ENCODE measurements at places on chromosomes 2 and 18. TPM values are rescaled to one million over a fixed set of nuclear protein-coding genes. Genes with fewer than 3 reads are reported as not detected.

DNA sequence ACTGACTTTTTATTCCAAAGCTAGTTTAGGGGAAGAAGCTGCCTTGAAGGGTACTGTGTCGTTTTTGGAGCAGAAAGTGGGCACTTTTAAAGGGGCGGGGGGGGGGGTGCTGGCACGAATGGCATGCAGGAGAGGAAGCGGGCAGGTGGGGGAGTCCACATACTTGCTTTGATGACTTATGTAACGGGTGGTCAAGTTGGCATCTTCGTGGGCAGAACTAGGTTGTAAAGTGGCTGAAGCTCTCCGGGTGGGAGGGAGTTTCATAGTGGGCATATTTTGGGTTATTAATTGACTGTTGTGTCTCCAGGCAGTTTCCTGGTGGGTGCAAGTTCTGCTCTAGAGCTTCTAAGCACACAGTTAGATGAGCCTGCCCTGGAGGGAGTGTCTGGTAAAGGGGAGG lies 19.9 kb downstream of the PCARE start:
- no peak for DNase-seq

GRCh38 chr2:135494503-135494902 lies 36.5 kb downstream of the ZRANB3 start:
- DNase-seq: no peak

DNA sequence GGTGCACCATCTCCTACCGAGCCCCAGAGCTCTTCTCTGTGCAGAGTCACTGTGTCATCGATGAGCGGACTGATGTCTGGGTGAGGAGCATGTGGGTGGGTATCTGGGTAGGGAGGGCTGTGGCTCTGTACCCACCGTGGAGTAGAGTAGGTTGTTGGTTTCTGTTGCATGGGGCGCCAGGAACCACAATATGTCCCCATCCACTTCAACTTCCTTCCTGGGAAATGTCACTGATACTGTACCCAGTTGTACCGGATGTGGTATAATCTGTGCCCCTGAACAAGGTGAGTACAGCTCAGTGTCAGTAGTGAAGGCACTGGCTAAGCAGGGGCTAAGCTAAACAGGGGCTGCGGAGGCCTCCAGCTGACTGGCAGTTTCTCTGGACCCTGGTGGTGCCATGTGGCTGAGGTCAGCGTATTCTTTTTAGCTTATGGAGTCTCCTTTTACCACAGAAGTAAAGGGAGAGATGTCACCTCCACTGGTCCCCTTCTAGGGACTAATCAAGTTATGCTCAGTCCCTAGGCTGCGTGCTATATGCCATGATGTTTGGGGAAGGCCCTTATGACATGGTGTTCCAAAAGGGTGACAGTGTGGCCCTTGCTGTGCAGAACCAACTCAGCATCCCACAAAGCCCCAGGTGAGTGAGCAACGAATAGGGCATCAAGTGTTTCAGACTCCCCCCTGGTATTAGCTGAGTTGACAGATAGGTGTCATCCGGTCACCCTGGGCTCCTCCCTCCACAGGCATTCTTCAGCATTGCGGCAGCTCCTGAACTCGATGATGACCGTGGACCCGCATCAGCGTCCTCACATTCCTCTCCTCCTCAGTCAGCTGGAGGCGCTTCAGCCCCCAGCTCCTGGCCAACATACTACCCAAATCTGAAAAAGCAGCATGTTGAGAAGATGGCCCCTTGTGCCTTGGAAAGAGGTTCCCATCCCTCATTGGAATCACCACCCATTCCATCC lies 2.7 kb downstream of the STK16 start:
- peak; percentile 38 for DNase-seq

- DNase-seq: peak; percentile 37
These were observed 22.5 kb downstream of the AQP12A start for GRCh38 chr2:240713928-240714746.

GRCh38 chr2:43685357-43685756 lies 9.1 kb upstream of the C1GALT1C1L start:
- DNase-seq: no peak

DNA sequence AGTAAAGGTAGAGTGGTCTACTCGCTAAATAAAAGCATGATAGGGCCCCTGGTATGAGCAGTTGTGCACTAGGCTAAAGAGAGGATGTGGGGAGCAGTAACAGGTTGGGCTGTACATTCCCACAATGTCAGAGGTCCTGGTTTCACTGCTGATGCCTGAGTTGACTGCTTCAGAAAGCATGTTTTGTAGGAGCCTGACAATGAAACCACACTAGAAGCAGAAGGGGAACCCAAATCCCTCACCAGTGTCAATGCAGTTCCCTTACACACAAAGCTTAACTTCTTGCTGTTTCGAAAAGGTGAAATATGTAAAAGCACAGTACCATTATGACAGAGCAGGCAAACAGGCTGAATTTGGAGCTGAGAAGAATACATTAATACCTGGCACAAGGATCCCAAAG lies 291.7 kb upstream of the KYNU start:
- DNase-seq: no peak

DNA sequence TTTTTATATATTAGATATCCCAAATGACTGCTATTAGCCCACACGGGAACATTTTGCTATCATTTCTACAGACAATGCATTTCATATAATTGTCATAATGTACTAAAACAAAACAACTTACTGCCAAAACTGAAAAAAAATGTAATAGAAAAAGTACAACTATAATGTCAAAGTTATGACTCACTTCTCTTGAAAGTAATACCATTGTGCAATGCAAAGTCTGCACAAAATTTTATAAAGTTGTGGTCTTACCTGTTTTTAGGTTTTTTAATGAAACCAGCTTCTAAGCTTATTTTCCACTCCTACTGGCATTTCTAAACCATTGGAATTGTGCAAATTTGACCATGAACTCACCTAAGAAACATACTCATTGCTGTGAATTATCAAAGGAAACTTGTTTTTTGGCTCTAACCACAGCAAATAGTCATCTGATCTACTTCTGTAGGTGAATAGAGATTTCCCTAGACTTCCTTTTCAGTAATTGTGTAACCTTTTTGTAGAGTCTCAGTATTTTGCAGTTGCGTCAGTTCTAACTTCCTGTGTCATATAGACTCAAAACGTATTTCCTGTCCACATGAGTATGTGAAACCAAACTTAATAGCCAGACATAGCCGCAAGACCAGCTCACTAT lies 31.9 kb upstream of the TFPI start:
- DNase-seq: no peak

DNA sequence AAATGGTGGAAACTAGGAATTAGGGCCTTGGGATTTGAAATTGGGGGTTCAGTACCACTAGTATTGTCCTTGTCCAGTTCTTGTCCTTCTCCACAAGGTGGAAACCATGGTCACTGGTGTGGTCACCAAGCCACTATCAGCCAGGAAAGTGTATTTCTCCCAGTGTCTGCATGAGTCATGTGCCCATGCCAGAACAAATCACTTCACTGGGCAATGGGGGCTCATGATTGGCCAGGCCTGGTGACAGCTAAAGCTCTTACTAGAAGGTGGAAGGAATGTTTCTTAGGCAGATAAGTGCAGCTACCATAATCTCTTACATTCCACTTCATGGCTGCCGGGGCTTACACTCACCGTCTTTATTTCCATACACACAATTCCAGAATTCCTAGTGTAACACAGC lies 124.8 kb upstream of the TACR1 start:
- DNase-seq: no peak

DNA sequence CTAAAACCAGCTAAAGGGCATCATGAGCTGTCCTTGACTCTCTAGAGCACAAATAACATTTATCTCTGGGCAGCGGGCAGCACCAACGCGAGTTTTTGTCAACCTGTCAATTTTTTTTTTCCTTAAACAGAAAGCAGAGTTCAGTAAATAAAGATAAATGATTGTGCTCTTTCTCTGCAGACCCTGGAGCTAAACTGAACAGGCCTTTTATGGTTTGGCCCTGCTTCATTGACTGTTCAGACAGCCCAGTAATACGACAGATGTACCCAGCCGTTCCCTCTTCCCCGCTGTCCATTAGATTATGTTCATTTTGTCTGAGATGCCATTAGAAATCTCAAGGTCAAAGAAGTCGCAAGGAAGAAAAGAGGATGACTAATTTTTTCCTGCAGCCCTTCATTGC lies 280.5 kb upstream of the PIK3C3 start:
- DNase-seq: no peak

DNA sequence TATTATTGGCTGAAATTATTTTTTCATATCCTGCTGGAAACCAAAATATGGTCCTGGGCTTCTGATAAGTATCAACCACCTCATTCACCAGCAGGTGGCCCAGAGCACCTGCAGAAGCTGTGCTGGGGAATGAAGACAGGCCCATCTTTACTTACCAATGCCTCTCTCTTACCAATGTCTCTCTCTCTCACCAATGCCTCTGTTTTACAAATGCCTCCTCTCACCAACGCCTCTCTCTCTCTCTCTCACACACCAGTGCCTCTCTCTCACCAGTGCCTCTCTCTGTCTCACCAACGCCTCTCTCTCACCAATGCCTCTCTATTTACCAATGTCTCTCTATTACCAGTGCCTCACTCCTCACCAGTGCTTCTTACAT lies 2.3 kb upstream of the MAL start:
- DNase-seq: no peak

DNA sequence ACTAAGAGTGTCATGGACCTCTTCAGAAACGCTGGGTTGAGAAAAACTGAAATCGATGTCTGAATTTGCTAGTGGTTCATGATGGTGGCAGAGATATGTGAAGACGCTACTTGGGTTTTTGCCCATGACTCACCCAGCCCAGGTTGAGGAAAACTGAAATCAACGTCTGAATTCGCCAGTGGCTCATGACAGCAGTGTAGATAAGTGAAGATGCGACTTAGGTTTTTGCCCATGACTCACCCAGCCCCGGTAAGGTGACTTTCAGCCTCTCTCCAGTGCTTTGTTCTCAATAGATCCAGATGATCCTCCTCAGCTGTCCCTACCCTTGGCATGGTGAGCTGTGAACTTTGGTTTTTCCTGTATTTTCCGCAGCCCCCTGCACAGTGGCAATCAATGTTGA lies 105.3 kb upstream of the SIX3 start:
- DNase-seq: no peak

GRCh38 chr2:13745330-13745729 lies 887.2 kb upstream of the LRATD1 start:
- peak; percentile 2 for DNase-seq

DNA sequence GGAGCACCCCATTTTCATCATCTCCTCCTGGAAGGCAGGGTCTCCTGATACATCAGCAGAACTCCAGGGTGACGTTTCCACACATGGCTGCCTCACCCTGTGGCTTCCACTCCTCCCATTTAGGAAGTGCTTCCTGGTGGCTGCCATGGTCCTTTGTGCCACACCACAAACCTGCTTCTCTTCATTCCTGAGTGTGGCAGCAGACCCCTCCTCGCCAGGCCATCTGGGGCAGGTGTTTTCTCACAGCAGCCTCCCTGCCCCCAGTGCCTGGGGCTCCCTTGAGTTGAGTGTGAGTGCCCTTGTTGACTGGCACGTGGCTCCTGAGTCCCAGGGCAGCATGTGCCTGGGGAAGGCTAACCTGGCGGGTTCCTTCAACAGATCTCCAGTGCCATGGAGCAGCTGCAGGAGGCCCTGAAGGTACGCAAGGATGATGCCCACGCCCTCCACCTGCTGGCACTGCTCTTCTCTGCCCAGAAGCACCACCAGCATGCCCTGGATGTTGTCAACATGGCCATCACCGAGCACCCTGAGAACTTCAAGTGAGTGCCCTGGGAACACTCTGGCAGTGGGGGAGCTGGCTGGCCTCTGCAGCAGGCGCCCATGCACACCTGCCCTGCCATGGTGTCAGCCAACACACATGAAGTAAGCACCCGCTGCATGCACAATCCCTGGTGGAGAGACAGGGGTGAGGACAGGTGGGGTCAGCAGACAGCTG lies 113.4 kb upstream of the MCFD2 start:
- DNase-seq: no peak

The TUBA4B gene
- not detected for polyA plus RNA-seq

The BMP10 gene
- polyA plus RNA-seq: 153 TPM

The LOXL3 gene
- polyA plus RNA-seq: 2.4 TPM

The SERPINB13 gene
- polyA plus RNA-seq: not detected

The FIGN gene
- 2.7 TPM for polyA plus RNA-seq

Measured in right cardiac atrium (tissue), 5 donors.